Liver (tissue), 10 donors: ENCODE measurements at places on chromosomes 13 and 19. TPM values are rescaled to one million over a fixed set of nuclear protein-coding genes. Genes with fewer than 3 reads are reported as not detected.

DNA sequence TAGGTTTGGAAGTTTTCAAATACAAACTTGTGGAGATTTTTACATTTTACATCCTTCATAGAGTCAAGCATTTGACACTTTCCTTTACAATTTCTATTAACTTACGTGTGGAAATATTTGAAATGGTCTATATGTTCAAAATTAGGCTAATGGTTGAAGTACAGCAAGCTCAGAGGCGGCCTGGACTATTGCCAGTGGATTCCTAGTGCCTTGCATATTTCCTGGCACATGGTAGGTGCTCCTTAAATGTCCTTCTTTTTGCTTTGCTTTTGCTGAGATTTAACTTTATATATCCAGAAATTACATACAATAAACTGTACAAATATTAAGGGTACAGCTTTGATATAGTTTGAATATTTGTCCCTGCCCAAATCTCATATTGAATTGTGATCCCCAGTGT lies 93.9 kb downstream of the UBL3 start:
- H3K27ac ChIP-seq: no peak overlapping the region
- no peaks in the 10 kb centered on the region for H3K36me3 ChIP-seq
- no peaks in the 10 kb centered on the region for H3K4me1 ChIP-seq
- no peak overlapping the region for H3K4me3 ChIP-seq

GRCh38 chr19:616747-617526 lies 16.4 kb downstream of the POLRMT start:
- no peak overlapping the region for H3K27ac ChIP-seq
- no peaks in the 10 kb centered on the region for H3K4me1 ChIP-seq
- no peak overlapping the region for H3K4me3 ChIP-seq
- DNase-seq: no peak
- H3K36me3 ChIP-seq: peaks cover 5% of the 10 kb centered on the region
- H3K27me3 ChIP-seq: no peaks in the 10 kb centered on the region

Gene ONECUT3
- not detected for total RNA-seq

Gene ERICH4
- total RNA-seq: not detected

Gene NLRP8
- total RNA-seq: not detected
